Left cardiac atrium (tissue), 4 donors: ENCODE measurements at places on chromosomes 6 and 20. TPM values are rescaled to one million over a fixed set of nuclear protein-coding genes. Genes with fewer than 3 reads are reported as not detected.

The COL10A1 gene
- not detected for total RNA-seq

The BTBD3 gene
- 22.9 TPM for total RNA-seq

The SPTLC3 gene
- total RNA-seq = 8.1 TPM

GRCh38 chr6:45886776-45887175 lies 128.9 kb downstream of the CLIC5 start:
- DNase-seq = no peak

DNA sequence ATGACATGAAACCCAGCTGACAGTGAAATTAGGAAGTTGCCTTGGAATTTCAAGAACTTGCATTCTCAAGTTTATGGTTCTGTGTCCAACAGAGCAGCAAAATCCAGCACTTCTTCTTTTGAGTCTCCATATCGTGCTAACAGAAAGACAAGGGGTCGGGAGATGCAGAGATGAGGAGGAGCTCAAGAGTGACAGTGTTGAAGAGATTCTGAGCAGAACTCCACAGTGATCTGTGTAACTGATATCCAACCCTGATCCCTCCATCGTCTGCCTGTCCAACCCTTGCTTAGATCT lies 21.2 kb upstream of the BTN1A1 start:
- no peak for DNase-seq

DNA sequence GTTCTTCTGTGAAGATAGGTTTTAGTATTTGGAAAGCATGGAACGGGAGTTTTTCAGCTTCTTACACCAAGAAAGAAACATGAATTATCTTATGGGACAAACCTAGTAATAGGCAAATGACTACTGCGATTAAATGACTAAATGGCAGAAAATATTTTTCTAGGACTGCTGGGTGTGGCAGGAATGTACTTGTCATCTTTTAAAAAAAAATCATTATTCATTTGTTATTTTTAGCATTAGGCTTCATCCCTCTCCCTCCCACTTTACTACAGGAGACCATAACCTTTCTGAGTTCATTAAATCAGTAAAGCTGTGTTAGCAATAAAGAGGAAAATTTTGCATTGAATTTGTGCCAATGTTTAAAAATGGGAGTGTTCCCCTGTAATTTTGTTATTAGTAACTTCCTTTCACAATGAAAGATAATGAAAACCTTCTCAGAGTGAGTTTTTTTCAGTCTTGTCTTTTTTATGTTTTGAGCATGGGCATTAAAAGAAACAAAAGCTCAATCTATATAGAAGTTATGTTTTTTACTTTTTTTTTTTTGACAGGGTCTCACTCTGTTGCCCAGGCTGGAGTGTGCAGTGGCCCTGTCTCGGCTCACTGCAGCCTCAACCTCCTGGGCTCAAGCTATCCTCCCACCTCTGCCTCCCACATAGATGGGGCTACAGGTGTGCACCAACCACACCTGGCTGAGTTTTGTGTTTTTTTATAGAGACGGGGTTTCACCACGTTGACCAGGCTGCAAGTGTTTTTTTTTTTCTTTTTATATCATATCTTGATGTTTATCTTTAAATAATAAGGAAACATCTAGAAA lies 105.6 kb upstream of the CLDN20 start:
- DNase-seq = no peak

DNA sequence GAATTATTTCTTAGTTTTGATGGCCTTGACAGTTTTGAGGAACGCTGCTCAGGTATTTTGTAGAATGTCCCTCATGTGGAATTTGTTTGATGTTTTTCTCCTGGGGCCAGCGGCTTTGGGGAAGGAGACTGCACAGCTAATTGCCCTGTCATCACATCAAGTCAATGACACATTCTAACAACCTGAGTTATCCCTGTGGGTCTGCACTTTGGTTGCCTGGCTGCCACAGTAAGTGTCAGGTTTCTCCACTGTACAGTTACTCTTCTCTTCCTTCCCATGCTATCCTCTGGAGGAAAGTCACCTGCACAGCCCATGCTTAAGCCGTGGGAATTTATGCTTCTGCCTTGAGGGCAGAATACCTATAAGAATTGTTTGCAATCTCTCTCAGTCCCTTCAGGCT lies 1.4 kb upstream of the TREML4 start:
- DNase-seq = no peak

- no peak for DNase-seq
These were observed 46.2 kb upstream of the LAMA2 start for GRCh38 chr6:128836761-128837160.

DNA sequence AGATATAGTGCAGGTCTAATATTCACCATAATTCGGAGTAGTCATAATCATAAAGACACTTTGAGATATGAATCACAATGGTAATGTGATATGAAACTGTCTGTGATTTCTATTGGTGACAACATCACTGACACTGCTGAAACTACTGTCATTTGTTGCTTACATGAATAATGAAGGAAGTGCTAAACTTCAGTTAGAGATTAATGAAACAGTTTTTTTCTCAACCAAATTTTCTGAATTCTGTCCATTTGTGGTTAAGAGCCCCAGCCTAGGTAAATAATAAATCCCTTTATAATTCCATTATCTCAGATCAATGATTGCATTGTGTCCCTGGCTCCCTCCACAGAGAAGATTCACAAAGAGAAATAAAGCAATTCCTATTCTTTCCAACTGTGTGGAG lies 122.6 kb downstream of the HIVEP2 start:
- DNase-seq = no peak
